Left ventricle myocardium inferior (tissue), 1 donor: ENCODE measurements at places on chromosomes 12 and 14. TPM values are rescaled to one million over a fixed set of nuclear protein-coding genes. Genes with fewer than 3 reads are reported as not detected.
A peak's percentile ranks its signal among the peaks of the same experiment; 100 is the strongest.

DNA sequence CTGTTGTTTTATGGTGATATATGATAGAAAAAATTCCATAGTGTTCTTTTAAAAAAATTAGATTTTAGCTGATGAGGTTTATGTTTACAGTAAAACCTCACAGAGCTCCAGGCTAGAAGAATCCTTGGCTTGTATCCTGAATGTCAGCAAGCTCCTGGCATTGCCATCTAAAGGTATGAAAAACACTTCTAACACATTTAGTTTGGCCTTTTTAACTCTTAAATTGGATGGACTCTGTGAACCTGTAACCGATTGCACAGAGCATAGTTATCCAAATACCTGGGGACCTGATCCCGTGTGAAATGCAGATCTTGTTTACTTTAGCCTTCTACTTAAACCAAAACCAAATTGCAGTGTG, 241.1 kb upstream of the DCN start:
- no peak overlapping the region for H3K4me3 ChIP-seq
- no peaks in the 10 kb centered on the region for H3K27me3 ChIP-seq
- no peak overlapping the region for H3K27ac ChIP-seq
- DNase-seq: no peak
- no peaks in the 10 kb centered on the region for H3K36me3 ChIP-seq
- no peaks in the 10 kb centered on the region for H3K4me1 ChIP-seq

DNA sequence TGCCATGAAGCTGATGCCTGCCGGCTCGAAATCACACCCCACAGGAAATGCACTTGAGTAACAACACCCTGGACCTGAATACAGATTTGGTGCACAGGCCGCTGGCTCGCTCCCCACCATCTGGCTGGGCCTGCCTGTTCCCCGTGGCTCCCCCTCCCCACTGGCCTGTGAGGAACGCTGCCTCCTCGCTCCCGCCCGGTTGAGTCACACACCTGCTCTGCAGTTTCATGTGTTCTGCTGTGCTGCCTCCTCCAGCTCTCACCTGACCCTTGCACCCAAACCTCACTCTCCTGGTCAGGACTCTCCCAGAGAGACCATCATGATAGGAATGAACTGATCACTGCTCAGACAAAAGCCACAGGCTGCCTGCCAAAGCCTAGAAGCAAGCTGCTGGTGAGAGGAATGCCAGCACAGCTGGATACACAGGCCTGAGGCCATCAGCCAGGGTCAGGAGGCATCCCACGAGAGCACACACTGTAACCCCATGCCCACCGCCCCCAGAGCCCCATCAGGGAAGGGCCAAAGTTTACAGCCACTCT, 3.8 kb upstream of the SIVA1 start:
- no peak overlapping the region for H3K4me3 ChIP-seq
- DNase-seq: no peak
- peak overlapping the region; percentile 30 for H3K27ac ChIP-seq
- peaks cover 34% of the 10 kb centered on the region for H3K4me1 ChIP-seq
- no peaks in the 10 kb centered on the region for H3K27me3 ChIP-seq

GRCh38 chr12:45408729-45409114, 192.8 kb downstream of the ANO6 start:
- no peak for DNase-seq
- H3K36me3 ChIP-seq: peaks cover 77% of the 10 kb centered on the region
- peaks cover 36% of the 10 kb centered on the region for H3K4me1 ChIP-seq
- no peaks in the 10 kb centered on the region for H3K27me3 ChIP-seq
- no peak overlapping the region for H3K4me3 ChIP-seq

DNA sequence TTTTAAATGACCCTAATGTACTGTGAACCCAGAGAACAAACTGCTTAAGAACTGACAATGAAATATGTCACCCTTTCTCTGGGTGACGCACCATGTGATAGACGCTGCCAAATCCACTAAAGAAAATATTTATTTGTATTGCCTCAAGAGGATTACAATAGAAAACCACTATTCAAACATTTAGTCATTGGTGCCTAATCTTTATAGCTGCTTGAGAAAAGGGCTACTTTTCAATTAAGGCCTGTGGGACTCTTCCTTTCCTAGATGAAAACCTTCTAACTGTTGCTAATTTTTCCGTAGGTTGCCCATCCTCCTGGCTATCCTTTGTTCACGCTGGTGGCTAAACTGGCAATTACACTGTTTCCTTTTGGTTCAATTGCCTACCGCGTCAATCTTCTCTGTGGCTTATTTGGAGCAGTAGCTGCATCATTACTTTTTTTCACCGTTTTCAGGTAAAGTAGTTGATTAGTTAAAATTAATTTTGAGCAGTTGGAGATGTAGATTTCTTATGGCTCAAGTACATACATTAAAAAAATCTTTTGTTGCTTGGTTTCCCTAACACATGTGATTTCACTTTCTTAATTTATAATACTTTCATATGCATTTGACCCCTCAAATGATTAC, 6.0 kb downstream of the TMEM260 start:
- H3K36me3 ChIP-seq: peaks cover 23% of the 10 kb centered on the region
- H3K27ac ChIP-seq: no peak overlapping the region
- no peak overlapping the region for H3K4me3 ChIP-seq

- no peaks in the 10 kb centered on the region for H3K27me3 ChIP-seq
- H3K27ac ChIP-seq: peak overlapping the region; percentile 33
- no peak overlapping the region for H3K4me3 ChIP-seq
- peaks cover 17% of the 10 kb centered on the region for H3K4me1 ChIP-seq
- no peaks in the 10 kb centered on the region for H3K36me3 ChIP-seq
- DNase-seq: no peak
These were observed 105.4 kb downstream of the SRGAP1 start for GRCh38 chr12:63949902-63950301.

GRCh38 chr14:30243207-30243606, 315.6 kb upstream of the PRKD1 start:
- no peak overlapping the region for H3K4me3 ChIP-seq
- H3K27me3 ChIP-seq: no peaks in the 10 kb centered on the region
- no peaks in the 10 kb centered on the region for H3K4me1 ChIP-seq
- H3K27ac ChIP-seq: no peak overlapping the region
- H3K36me3 ChIP-seq: no peaks in the 10 kb centered on the region

- H3K27ac ChIP-seq: peak overlapping the region; percentile 53
- peak; percentile 80 for DNase-seq
- H3K4me3 ChIP-seq: no peak overlapping the region
These were observed 96.9 kb upstream of the TMPO start for GRCh38 chr12:98418357-98419075.

DNA sequence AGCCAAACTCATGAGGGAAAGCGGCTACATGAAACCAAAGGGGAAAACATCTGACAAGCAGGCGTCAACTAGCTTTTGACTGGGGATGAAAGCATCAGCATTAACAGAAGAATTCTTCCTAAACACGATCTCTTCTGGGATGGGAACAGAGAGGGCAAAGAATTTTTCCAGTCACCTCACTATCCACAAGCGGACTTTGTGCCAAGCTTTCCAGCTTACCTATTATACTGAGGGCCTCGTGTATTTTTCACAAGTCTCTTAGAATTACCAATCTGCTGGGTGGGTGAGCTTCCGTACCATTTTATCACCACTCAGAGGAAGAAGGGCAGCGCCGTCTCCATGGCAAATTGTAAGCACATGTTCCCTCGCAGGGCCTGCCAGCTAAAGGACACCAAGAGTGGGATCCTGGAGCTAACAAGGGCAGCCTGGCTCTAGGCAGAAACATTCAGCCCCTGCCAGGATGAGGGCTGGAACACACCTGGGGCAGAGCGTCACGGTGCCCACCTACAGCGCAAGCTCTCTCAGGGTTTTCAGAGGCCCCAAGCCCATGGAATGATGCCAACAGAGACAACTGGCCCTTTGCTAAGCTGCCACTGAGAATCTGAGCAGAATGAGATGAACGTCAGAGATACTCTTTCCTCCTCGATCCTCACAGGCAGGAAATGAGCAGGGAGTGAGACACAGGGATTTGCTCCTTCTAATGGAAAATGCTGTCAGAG, 74.6 kb downstream of the CHGA start:
- no peak overlapping the region for H3K4me3 ChIP-seq
- H3K27me3 ChIP-seq: no peaks in the 10 kb centered on the region
- H3K27ac ChIP-seq: peak overlapping the region; percentile 68
- peaks cover 70% of the 10 kb centered on the region for H3K4me1 ChIP-seq
- no peak for DNase-seq

SLIRP gene
- 204 TPM for total RNA-seq

IL23A gene
- total RNA-seq: not detected
